Regular cardiac myocyte (primary cell): ENCODE measurements at places on chromosomes 2 and 18. TPM values are rescaled to one million over a fixed set of nuclear protein-coding genes. Genes with fewer than 3 reads are reported as not detected.

Gene REL
- total RNA-seq: 2.5 and 4.8 TPM in 2 replicates

Gene ST8SIA3
- not detected in 2 replicates for total RNA-seq

Gene KRCC1
- 24.5 and 26.5 TPM in 2 replicates for total RNA-seq

Gene ANKRD30BL
- not detected in 2 replicates for total RNA-seq

Gene RESP18
- not detected in 2 replicates for total RNA-seq
